ENCODE measurements at places on chromosomes 5 and 9. TPM values are rescaled to one million over a fixed set of nuclear protein-coding genes. Genes with fewer than 3 reads are reported as not detected.

- no peak for DNase-seq
Observed at GRCh38 chr9:107633406-107633805, 143.8 kb upstream of the KLF4 start.

The ISCA1 gene
- 34.6 TPM for total RNA-seq

GRCh38 chr9:137453643-137454081 is 5.5 kb downstream of the NSMF start:
- peak; percentile 88 for DNase-seq

The LVRN gene
- total RNA-seq, result 3.7 TPM

DNA sequence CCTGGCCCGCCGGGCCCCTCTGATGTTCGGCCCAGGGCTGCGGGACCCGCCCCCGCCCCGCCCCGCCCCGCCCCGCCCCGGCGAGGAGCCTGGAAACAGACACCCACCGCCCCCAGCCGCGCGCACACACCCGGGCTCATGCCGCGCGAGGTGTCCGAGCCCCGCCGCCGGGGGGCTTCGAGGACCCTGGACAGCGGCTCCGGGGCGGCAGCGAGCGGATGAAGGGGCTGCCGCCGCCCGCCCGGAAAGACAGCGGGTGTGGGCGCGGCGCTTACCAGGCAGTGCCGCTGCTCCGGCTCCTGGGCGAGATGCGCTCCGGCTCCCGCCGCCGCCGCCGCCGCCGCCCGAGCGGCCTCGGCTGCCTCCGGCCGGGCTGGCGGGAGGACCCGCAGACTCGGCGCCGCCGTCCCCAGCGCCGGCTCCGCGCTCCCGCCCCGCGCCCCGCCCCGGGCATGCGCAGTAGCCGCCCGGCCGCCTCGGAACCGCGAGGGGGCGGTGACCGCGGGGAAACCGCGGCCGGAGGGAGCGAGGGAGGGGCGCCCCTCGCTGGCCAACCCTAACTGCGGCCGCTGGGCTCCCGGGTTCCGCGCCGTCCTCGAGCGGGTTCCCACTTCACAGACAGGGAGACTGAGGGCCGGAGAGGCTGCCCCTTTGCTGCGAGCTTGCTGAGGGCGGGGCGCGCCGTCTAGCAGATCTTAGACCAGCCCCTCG is at the start of gene GPRIN1:
GPRIN1 (minus strand) TSS at position 433 of the 711 bp plus-strand sequence. CDS start 10,322 bp downstream, outside the sequence.
- no peak for DNase-seq

All from suprapubic skin (tissue), 4 donors.